Activated CD8-positive, alpha-beta T cell treated with anti-CD3 and anti-CD28 coated beads, Interleukin-2, amount 10 ng/mL, durations not matched to agents 7 days and 5 days (primary cell): ENCODE measurements at places on chromosomes 1 and 21. TPM values are rescaled to one million over a fixed set of nuclear protein-coding genes. Genes with fewer than 3 reads are reported as not detected.

Gene EPHA8
- total RNA-seq, result not detected

DNA sequence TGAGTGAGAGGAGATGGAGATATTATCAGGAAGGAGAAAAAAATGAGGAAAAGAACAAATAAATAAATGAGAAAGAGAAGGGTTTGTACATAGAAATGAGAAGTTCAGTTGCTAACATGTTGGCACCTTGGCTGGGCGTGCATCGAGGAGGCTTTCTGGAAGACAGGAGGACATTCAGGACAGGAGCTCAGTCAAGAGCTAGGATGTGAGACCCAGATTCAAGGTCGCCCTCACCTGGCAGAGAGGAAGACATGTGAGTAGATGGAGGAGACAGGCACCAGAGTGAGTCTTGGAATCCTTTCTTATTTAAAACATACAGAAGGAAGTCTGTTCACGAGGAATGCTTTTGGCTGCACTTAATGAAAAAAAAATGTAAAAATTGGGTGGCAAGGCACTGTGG is 640.9 kb downstream of the NPHP4 start:
- DNase-seq, result no peak

- no peak for DNase-seq
These were observed 33.9 kb downstream of the WDR4 start for GRCh38 chr21:42845296-42845965.

Gene CFAP107
- not detected for total RNA-seq

Gene KIAA1614
- 0.13 TPM for total RNA-seq
